Putamen (tissue), 1 donor: ENCODE measurements at places on chromosomes 2 and 18.

- no peak for DNase-seq
These were observed 179.8 kb downstream of the SEPTIN10 start for GRCh38 chr2:109433926-109434325.

- DNase-seq, result no peak
These were observed 279.6 kb downstream of the SLC4A3 start for GRCh38 chr2:219907011-219907365.

DNA sequence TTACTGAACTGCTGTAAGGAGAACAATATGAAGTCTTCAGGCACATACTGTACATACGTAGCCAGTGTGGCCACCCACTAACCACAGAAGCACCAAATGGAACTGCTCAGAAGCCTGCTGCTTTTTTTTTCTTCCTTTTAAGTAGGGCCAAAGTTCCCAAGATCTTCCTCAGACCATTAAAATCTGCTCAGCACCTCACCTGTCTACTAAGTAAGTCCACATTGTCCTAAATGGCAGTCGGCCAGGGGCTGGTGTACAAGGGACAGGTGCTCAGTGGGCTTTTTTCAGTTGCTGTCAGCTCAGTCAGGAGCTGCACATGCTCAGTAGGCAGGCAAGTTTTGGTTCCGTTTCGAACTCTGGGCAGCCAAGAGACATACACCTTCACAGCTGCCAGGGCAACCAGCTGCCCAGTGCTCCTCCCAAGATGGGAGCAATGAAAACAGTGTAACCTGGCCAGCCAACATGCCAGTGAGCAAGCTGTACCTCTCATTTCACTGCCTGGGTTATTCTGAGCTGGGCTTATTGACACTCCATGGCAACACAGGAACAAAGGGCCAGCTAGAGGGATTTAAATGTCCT lies 86.1 kb downstream of the ACVR1 start:
- DNase-seq, result no peak

DNA sequence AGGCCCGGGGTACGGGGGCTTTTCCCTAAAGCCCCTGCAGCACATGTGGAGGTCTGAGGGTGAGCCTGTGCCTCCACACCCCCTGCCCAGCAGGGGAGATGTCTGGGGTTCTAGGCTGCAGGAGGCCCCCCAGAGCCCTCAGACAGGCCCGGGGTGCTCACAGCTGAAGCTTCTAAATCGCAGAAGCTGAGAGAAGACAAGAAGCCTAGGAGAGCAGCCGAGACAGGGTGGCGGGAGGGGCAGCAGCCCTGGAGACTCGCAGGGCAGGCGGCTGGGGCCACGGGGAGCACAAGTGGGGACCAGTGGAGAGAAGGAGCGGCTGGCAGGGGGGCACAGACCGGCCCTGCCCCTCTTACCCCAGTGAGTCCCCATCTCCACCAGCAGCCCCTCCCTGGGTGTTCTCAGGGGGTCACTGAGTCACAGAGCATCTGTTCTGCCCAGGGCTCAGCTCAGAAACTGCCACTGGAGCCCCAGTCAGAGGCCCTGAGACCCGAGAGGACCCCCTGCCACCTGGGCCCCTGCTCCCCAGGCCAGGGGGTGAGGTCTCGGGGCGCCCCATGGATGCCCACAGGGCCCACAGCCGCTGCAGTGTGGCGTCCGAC lies 26.1 kb downstream of the GPC1 start:
- DNase-seq, result no peak

DNA sequence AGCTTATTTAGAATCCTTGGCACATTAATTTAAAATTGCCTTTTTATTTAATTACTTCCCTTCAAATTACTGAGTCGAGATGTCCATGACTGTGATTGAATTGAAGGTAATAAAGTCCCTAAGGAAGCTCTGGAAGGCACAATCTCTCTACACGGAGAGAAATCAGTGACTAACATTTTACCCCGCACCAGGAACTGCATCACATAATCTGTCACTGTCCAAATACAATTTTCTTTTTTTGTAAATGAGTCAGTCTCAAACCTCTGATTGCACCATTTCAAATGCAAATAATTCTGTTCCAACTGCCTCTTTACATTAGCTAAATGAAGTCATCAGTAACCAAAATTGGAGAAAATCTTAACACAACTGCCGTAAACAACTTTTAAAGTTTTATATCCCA lies 311.9 kb downstream of the CCDC178 start:
- no peak for DNase-seq

DNA sequence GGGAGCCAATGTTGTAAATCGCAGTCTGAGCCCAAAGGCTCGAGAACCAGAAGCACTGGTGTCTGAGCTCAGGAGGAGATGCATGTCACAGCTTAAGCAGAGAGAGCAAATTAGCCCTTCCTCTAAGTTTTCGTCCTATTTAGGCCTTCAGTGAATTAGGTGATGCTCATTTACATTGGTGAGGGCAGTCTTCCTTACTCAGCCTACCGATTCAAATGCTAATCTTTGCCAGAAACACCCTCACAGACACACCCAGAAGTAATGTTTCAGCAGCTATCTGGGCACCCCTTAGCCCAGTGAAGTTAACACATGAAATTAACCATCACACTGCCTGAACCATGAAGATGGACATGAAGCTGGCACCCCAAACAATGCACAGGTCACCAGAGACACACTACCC lies 385.1 kb downstream of the STK39 start:
- DNase-seq, result no peak

- no peak for DNase-seq
These were observed 26.5 kb downstream of the ST6GAL2 start for GRCh38 chr2:106859498-106859897.

- DNase-seq, result no peak
These were observed 79.4 kb downstream of the DNMT3A start for GRCh38 chr2:25262288-25262687.

GRCh38 chr2:191217580-191217979 lies 27.6 kb upstream of the MYO1B start:
- no peak for DNase-seq

- DNase-seq, result no peak
These were observed 278.8 kb upstream of the MEIS1 start for GRCh38 chr2:66156171-66156570.
